ENCODE measurements at places on chromosomes 5 and 9.

DNA sequence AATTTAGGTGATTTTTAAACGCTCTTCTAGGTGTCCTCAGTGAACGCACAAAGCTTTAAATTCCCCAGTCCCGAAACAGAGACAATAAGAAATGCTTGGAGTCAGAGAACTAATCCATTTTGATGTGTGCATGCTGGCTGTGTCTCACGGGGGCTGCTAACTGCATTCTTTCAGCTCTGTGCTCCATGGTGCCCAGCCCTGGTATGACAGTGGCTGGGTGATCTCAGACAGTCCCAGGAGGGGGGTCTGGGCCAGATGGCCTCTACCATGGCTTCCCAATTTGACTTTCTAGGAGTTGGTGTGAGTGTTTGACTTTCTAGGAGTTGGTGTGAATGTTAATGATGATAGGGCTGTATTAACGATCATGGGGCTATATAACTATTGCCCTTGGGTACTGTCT, 12.1 kb downstream of the OLFM1 start:
- no peak for DNase-seq

DNA sequence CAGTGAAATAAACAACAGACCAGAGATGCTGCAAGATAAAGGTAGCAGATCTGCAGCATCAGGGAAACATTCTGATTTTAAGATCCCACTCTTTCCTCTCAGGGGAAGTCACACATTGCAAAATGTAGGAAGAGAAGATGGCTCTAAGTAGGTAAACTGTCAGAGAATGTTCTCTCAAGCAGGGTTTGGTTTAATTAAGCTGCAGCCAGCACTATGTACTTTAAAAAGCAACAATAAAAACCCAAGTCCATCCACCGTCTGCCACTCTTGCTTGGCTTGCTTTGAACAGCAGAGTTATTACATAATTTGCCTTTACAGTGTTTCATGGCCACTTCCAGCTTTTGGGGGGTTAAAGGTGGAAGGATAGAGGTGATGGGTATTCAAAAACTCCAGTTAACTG, 343.2 kb upstream of the DAP start:
- DNase-seq, result no peak

- DNase-seq, result no peak
Observed at GRCh38 chr5:1392801-1393565, 48.1 kb upstream of the CLPTM1L start.

- no peak for DNase-seq
Observed at GRCh38 chr9:108812396-108813025, 43.3 kb downstream of the ACTL7B start.

- DNase-seq, result no peak
Observed at GRCh38 chr5:2748179-2748860, 3.2 kb downstream of the IRX2 start.

DNA sequence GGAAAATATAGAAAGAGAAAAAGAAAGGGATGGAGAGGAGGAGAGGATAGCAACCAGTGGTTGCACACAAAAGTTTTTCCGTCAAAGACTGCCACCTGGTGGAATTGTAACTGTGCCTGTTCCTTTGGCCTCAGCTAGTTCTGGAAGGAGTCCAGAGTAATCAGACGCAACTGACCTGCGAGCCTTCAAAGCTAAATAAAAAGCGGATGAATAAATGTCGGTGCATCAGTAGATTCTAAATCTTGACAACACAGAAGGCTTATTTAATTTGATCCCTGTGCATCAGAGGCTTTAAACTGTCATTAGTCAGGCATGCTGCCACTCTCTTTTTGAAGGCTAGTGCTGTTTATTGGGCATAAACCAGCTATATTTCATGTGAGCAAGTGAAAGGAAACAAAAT, 132.9 kb upstream of the ACO1 start:
- peak; percentile 82 for DNase-seq

DNA sequence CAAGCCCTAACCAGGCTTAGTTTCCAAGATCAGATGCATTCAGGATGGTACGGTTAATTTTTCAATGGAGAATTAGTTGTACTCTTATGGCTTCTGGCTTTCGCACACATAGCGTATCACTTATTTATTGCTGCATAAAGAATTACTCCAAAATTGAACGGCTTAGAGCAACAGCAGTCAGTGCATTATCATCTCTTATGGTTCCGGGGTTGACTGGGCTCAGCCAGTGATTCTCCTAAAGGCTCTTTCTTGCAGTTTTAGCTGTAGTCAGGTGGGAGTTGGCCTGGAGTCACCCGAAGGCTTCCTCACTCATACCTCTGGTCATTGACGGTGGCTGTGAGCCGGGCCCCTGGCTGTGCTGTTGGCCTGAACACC, 595 bp upstream of the GRHPR start:
- DNase-seq, result no peak

DNA sequence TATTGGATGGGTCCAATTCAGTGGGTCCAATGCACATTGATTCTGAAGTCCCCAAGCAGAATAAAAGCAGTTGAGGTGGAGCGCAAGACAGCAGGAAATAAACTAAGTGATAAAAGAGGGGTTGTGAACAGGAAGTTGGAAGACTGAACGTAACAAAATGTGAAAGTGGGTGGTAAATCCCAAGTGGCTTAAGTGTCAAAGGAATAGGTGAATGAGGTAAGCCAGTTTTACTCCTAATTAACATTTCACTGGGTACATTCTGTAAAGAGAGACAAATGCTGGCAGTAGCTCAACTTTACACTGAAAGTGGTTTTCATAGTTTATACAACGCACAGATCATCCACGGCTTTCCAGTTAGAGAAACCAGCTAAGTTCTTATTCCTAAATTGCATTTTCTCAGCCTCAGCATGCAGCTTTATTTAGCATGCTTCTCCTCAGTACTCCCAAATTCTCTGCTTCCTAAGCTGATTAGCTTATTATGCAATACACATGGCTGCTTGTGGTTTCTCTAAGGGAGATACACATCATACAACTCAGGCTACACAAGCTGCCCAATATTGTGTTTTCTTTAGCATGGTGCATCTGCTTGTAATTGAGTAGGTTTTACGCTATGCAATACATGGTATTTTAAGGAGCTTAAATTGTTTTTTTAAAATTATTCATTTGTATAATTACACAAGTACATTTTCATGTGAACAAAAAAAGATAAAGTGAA, 34.2 kb upstream of the HSD17B4 start:
- DNase-seq, result no peak

DNA sequence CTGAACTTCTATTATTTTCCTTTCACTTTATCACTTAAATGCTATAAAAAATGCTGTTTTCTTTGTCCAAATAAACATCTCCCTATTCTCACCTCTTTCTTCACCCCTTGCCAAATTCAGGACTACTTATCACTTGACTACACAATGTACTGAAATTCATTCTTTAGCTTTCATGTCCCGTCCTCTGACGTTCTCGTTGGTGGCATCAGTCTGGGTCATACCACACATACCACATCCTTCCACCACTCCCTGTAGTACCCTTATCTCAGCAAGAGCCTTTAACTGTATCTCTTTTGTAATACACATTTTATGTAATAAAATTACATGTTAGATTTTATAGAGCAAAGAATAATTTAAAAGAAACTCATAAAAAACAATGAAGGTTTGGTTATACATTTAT, 231.1 kb upstream of the PAPPA start:
- DNase-seq, result no peak

DNA sequence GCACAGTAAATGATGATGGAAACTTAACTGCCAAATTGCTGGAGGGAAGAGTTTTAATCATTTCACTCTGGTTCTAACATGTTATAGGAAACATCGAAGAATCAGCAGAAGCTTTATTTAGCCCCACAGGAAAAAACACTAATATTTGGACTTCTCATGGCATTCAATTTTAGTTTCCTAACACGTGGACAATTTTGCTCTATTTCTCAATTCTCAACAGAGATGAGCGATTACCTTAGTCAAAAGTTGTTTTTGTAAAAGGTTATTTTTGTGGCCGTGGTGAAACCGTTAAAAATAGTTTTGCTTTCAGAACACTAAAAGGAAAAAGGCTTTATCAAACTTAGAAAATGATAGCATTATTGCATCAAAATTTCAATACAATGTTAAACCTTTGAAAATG, 235.2 kb downstream of the PLK2 start:
- DNase-seq, result no peak

DNA sequence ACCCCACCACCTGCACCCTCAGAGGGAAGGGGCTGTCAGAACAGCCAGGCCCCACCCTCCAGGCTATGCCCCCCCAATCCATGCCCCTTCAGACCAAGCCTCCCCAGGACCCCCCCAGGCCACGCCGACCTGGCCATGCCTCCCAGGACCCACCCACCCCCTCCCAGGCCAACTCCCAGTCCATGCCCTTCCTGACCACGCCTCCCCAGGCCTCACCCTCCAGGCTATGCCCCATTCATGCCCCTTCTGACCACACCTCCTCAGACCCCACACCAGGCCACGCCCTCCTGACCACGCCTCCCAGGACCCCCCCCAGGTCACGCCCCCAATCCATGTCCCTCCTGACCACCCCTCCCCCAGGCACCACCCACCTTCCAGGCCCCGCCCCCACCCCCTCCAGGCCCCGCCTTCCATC, 27.6 kb downstream of the TPPP start:
- DNase-seq, result no peak

- no peak for DNase-seq
Observed at GRCh38 chr5:134025786-134026185, 21.0 kb upstream of the VDAC1 start.

- DNase-seq, result no peak
Observed at GRCh38 chr5:71632168-71632567, 45.0 kb downstream of the MCCC2 start.

GRCh38 chr9:134381671-134382516, 55.6 kb downstream of the RXRA start:
- no peak for DNase-seq

- DNase-seq, result no peak
Observed at GRCh38 chr5:149475777-149476176, 75.5 kb downstream of the CSNK1A1 start.

GRCh38 chr9:135671591-135672041, 8.5 kb downstream of the LCN9 start:
- DNase-seq, result no peak

- DNase-seq, result peak; percentile 7
Observed at GRCh38 chr5:89343666-89344065, 460.7 kb upstream of the MEF2C start.

- no peak for DNase-seq
Observed at GRCh38 chr9:132840980-132841379, 37.1 kb downstream of the AK8 start.

GRCh38 chr9:117543089-117543488, 128.2 kb upstream of the ASTN2 start:
- no peak for DNase-seq

GRCh38 chr9:18824095-18824666, 208.8 kb downstream of the SAXO1 start:
- DNase-seq, result no peak

GRCh38 chr5:114056185-114056538, 305.7 kb upstream of the KCNN2 start:
- DNase-seq, result no peak

DNA sequence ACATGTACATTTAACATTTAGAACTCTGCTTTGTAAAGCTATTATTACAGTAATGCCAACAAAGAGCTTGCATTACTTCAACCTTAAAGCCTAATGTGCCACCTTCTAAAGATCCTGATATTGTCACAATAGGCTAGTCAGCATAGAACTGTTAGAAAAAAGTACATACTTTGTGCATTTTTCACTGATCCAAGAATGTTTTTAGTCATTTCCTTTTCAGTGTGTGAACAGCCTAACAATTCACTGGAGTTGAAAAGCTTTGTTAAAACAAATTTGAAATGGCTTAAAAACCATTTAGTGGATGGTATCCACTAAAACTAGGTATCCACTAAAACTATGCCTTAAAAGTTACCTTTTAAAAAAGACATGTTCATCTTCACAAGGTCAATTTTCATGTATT, 4.5 kb downstream of the RPS6 start:
- DNase-seq, result no peak

DNA sequence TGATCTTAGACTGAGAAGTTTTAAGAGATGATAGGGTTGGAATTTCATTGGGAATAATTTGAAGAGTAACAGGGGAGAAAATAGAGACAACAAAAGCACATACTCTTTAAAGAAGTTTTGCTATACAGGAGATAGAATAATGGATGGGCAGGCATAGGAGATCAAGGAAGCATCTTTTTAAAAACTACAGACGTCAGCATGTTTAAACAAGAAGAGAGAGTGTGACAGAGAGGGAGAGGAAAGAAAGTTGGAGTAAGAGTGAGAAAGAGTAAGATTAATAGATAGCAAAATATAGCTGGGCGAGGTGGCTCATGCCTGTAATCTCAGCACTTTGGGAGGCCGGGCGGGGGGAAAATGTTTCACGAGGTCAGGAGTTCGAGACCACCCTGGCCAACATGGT, 5.3 kb upstream of the LVRN start:
- DNase-seq, result no peak

DNA sequence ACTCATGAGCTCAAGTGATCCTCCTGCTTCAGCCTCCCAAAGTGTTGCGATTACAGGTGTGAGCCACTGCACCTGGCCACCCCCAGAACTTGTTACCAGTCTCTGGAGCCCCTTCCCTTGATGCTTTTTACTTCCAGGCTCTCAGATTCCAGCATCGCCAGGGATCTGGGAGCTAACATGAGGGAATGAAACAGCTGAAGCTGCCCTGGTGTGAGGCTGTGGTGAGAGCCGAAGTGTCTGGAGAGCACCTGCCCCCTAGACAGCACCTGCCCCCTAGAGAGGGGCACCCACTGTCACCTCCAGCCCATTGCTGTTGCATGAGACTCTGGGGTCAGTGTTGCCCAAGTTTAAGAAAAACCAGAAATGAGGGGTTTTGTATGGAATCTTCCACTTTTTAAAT, 124.3 kb upstream of the SAP30L start:
- DNase-seq, result no peak

GRCh38 chr5:33445798-33446197, 5.0 kb downstream of the TARS1 start:
- no peak for DNase-seq

GRCh38 chr5:98397081-98397480, 376.4 kb upstream of the RGMB start:
- DNase-seq, result no peak

GRCh38 chr5:133406208-133406976, 205.9 kb downstream of the FSTL4 start:
- DNase-seq, result no peak

GRCh38 chr5:141605523-141606277, 13.1 kb downstream of the DIAPH1 start:
- DNase-seq, result no peak

- peak; percentile 47 for DNase-seq
Observed at GRCh38 chr9:83937861-83938455, 16.7 kb upstream of the KIF27 start.

DNA sequence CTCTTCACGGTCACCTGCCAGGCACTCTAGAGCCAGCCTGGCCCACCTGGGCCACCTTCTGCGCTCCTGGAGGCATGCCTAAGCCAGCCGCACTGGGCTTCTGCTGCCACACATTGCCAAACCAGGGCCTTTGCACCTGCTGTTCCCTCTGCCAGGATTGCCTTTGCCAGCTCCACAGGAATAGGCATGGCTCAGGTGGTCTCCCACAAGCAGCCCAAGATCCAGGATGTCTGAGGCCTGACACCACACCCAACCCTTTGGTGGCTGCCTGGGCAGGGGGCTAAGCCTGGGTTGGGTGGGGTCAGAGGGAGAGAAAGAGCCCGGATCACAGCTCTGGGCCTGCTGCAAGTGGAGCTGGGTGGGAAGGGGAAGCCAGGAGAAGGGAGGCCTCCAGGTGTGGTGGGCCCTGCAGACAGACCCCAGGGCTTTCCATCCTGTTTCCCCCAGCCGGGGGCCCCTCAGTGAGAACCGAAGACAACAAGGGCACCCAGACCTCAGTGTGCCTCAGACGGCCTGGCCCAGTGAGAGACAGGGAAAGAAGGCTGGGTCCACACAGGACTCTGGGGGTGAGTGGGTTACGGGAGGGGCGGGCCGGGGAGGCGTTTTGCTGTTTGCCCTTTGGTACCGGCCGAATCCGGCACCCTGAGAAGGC, 672 bp upstream of the SUSD3 start:
- DNase-seq, result no peak

Measured in NCI-H1092 treated with DMSO at 0.1 percent for 48 hours (cell line).